ENCODE measurements at places on chromosomes 1 and 21.

- no peak for DNase-seq
Measured at GRCh38 chr1:53439337-53440207, 19.6 kb upstream of the DMRTB1 start.

DNA sequence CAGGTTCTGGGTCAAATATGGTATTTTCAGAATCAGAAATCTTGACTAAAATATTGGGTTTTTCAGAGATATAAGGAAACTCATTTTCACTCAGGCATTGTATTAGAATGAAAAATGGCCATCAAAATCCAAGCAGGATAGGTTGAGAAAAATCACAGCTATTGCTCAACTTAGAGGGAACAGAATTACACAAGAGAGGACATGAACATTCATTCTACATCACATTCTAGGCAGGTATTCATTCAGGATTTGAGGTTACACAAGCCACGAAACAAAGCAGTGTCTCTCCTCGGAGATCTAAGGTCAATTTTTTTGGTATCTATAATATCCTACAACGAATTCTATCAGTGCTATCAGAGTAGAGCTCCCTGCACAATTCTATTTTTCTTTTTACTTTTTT is 163.6 kb upstream of the HP1BP3 start:
- no peak for DNase-seq

DNA sequence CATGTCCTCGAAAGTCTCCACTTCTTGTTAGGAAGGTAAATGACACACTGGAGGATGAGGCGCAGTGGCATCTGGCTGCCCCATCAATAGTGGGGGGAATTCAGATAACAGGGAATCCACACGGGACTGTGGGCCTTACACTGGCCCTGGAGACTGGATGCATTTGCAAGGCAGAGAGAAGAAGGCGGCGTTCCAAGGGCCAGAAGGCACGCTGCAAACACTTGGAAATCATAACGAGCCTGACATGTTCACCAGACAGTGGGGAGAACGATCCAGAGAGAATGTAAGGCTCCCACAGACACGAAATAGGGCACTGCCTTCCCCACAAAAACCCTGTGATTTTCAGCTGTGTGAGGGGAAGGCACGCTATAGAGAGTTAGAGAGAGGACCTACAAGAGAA is 70.5 kb downstream of the PGBD5 start:
- no peak for DNase-seq

- DNase-seq: no peak
Measured at GRCh38 chr1:190619724-190620123, 142.1 kb upstream of the BRINP3 start.

DNA sequence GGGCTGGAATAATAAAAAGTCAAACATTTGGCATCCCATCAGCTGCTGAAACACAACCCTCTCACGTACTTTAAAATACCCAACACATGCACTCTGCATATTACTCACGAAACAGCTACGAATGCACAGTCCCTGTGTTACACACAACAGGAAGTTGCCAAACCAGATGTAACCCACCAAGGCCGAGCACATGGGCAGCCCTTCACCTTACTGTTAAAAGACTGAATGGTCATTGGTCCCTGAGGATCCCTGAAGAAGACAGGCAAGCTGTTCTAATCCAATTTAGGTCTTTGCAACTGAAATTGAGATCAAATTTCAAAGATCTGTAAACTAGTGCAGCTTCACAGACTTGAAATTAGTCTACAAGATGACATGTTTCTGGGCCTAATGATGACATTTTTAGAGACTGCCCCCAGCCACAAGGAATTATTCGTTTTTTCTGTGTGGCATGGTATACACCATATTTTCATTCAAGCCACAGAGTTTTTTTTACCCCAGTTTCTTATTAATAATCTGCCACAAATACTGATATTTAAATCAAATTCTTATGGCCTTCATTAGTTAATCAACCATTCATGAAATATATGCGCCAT is 25.6 kb upstream of the IER5 start:
- no peak for DNase-seq

GRCh38 chr1:201059871-201060555 is 36.5 kb upstream of the KIF21B start:
- DNase-seq: no peak

GRCh38 chr1:210627755-210628154 is 299.1 kb downstream of the HHAT start:
- DNase-seq: no peak

Measured in activated naive CD4-positive, alpha-beta T cell (primary cell).